ENCODE measurements at places on chromosomes 3 and 15.

DNA sequence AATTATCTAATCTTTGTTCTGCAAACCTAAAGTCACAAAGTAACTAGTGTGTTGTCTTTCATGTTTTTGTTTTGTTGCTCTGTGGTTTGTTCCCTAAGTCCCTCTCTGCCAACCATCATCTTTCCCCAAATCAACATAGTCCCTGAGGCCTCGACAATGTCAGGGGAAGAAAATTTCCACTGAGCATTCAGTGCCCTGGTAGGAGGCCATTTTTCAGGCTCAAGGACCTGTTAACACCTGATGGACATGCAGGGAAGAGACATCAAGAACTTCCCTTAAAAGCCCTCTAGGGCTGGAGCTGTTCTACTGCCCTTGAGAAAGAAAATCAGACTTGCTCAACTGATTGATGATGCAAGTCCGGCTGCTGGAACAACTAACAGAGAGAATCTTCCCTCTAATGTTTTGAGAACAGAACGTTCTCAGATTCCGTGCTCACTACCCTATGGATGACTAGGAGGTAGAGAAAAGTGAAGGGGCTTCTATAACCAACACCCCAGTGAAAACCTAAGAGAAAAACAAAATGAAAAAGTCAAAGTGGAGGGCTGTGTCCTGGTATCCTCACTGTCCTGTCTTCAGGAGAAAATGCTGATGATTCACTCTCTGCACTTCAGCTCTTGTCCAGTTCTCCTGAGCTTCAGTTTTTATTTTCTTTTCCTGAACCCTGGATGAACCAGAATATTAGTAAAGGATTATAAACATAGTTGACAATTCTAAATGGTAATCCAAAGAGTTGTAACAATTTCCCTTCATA, 373.1 kb downstream of the FOXP1 start:
- peak; percentile 67 for DNase-seq

DNA sequence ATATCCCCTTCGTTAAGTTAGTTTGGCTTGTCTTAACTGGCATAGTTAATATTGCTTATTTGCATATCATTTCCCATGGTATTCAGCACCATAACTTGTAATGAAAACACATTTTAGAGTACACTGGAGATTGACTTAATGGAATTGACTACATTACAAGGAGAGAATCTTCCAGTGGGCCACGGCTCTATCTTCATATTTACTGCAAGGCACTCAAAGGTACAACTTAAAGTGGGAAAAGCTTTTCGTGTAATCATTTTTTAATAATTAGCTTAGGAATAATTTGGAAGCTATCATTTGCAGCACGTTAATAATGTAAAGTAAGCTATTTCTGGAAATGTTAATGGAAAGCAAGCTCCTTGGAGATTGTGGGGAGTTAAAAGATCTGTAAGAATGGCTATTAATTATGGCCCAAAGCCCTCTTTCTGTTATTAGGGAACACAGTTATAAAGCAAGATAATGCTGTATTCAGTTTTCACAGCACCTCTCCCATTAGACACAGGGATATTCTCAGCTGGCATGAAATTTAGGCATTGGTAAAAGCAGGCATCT, 551.5 kb upstream of the RGMA start:
- DNase-seq: no peak

DNA sequence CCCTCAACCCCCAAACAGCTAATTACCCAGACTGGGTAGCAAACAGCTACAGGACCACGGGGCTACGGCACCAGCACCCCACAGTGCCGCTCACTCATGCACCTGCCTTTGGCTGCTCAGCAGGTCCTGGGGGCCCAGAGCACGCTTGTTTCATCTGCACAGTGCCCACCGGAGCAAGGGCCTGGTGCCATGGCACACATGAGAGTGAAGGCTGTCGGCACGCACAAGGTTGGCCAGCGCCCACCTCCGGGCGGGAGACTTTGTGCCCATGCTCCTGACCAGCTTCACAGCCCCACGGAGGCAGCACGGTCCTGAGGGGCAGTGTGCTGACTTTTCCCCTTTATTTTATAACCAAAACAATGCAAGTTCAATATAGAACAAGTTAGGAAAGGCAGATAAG, 135.9 kb upstream of the NSMCE3 start:
- no peak for DNase-seq

DNA sequence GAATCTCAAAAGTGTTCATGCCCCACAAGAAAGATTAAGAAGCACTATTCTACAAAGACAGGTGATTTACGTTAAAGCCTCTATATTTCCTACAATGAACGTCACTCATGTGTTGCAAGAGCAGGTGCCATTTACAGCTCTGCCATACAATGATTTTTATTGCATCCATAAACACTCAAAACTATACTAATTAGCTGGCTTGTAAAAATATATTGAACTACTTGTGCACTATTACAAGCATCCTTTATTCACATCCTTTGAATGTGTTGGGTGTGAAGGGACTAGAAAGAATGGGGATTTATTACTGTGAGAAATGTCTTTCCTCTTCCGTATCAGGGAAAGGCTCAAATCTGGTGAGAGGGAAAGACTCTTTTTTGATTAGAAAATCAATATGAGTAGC, 50.7 kb upstream of the C3orf49 start:
- DNase-seq: no peak

DNA sequence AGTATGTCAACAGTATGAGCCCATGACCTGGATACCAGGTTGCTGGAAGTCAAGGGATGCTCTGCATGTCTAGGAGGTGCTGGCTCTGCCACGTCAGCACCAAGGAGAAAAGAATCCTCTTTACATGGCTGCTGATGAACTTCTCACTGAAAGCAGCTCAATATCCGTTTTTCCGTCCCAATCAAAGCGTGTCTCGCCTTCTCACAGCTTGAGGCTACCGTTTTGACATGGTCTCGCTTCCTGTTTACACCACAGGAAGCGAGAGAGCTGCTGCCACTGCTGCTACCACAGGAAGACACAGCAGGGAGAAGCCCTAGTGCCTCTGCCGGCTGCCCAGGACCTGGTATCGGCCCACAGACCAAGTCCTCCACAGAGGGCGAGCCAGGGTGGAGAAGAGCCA, 27.3 kb downstream of the STARD5 start:
- peak; percentile 47 for DNase-seq

All from adrenal gland (tissue), 19 donors.